GM18507 (cell line): ENCODE measurements at places on chromosomes 4 and X.

- DNase-seq = no peak
These were observed 72.8 kb upstream of the NEIL3 start for GRCh38 chr4:177236886-177237285.

GRCh38 chrX:97692575-97692974, 808.9 kb downstream of the RPA4 start:
- no peak for DNase-seq

DNA sequence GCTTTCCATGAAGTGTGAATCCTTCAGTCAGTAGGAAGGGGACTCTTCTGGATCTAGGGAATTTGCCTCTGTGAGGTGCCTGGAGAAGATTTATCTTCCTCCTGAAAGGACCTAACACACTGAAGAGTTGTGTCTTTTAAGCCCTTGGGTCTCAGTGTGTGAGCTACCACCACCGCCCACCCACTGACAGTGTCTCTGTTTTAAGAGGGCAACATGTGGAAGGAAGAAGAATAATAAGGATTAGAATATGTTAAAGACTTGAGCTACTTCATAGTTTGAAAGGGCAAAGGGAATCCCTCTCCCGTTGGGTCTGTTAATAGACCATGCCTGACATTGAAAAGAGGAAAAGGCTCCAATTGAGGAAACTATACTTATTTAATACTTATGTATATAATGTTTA, 64.3 kb upstream of the TLR2 start:
- no peak for DNase-seq

DNA sequence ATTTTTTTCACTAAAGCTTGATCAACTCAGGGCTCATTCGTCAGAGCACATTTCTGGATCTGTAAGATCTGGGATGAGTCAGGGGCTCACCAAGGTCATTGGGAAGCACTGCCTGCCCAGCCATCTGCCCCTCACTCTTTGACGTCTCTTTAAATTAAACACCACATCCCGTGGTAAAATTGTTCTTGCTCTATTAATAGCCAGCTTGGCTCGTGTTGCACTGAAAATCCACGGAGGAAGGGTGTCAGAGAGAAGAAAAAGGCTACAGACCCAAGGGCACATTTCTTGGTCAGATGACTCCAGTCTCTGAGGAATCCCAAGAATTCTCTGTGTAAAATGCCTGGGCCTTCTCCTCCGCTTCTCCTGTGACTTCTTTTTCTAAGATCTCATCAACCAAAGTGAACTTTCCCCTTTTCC, 45.7 kb upstream of the GATB start:
- DNase-seq = no peak

DNA sequence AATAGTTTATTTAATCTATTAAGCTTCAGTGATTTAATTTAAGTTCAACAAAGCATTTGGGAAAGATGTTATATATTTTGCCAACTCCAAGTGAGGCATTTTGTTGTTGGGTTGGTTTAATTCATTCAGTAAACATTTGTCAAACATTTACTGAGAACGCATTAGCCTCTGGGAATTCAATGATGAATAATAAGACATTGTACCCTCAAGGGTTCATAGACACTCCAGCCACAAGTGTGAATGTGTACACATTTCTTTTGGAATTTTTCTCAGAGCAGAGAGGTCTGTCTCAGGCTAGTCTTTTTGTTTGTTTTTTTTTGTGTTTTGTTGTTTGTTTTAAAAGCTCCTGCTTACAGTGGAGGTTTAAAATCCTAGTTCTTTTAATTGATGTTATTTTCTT, 203.9 kb downstream of the SOWAHB start:
- DNase-seq = no peak

DNA sequence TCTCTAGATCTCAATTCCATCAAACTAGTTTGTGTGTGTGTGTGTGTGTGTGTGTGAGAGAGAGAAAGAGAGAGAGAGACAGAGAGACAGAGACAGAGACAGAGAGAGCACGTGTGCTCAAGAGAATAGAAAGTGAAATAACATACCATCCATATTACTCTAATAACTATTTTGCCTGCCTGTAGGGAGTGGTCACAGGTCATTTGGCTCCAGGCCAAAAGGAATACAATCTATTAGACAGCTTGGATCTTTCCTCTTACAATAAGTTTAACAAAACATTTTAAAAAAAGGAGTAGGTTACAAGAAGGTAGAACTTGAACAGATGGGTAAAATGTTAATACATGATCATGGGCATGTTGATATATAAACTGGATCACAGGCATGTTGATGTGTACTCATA, 76.2 kb downstream of the COL4A6 start:
- no peak for DNase-seq

DNA sequence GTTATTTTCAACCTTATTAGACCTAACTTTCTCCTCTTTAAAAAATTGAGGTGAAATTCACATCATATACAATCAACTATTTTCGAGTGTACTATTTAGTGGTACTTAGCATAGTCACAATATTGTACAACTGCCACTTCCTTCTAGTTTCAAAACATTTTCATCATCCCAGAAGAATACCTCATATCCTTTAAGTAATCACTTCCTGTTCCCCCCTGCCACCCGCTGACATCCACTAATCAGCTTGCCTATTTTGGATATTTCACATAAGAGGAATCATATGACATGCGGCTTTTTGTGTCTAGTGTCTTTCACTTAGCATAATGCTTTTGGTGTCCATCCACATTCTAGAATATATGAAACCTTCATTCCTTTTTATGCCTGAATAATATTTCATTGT, 10.0 kb upstream of the PPA2 start:
- no peak for DNase-seq

- no peak for DNase-seq
These were observed 2.1 kb upstream of the NSG1 start for GRCh38 chr4:4384837-4385236.

GRCh38 chr4:144634978-144635747, 10.8 kb upstream of the HHIP start:
- DNase-seq = no peak

GRCh38 chr4:103306870-103307375, 108.8 kb upstream of the CENPE start:
- no peak for DNase-seq

DNA sequence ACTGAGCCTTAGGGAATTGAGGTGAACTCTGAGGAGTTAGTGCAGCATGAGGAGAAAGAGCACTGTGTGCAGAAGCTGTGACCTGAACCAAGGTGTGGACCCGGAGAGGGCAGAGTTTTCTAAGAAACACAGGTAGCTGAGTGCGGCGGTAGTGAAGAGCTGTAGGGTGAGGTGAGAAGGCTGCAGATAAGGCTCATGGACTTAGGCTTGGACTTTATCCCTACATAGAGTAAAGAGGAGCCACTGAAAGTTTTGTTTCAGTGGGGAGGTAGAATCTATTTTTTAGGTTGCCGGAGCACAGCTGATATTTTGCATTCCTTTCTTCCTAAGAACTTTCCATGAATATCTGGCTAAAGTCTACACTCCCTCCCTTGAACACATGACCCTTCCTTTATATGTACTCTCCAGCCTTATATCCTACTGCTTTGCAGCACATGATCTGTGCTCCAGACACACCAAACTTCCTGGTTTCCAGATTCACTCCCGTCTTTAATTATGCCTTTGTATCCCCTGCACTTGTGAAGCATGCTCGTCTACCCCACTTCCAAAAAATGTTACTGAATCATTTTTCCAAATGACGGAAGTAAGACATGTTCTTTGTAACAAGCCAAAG, 10.6 kb upstream of the PGRMC2 start:
- no peak for DNase-seq
